Epithelial cell of prostate (primary cell): ENCODE measurements at places on chromosomes 5 and 9.
A peak's percentile ranks its signal among the peaks of the same experiment; 100 is the strongest.

GRCh38 chr5:115894342-115894741, 52.6 kb downstream of the AP3S1 start:
- DNase-seq: no peak

DNA sequence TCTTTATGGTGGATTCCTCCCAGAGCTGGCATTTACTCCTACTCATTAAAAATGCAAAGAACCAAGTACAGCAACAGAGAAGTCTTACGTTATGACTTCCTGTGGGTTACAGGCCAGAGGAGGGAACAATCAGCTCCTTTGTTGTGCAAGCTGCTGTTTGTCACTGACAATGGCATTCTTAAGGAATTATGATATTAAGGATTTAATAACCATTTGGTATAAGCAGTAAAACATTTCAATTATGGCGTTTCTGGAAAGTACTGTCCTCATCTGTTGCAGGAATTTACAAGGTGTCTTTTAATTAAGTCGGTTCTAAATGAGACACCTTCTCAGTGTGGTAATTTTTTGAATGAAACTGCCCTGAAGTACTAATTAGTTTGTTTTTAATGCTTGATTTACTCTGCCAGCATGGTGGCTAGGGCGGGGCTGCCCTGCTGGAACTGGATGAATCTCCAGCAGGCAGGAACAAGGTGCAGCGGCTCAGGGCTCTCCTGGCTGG, 49.1 kb upstream of the VDAC1 start:
- DNase-seq: peak; percentile 43

- DNase-seq: peak; percentile 40
Observed at GRCh38 chr9:112753725-112754124, 3.2 kb downstream of the SNX30 start.

GRCh38 chr9:82882138-82882537, 180.8 kb downstream of the RASEF start:
- DNase-seq: no peak
